ENCODE measurements at places on chromosomes 11 and 22.

DNA sequence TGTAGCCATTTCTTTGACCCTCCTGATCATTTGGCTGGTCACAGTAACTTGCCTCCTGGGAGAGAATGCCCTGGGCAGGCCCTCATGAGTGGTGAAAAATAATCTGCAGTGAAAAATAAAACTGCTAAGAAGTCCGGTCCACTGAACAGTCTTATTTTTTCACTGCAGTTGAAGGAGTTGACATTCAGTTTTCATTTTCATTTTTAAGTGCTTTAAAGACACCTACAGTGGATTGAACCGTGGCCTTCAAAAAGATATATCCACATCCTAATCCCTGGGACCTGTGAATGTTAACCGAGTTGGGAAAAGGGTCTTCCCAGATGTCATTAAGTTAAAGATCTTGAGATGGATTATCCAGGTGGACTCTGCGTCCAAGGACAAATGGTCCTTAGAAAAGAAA lies 153.6 kb upstream of the GRK3 start:
- no peak for DNase-seq

GRCh38 chr11:77187111-77187750 lies 59.2 kb downstream of the MYO7A start:
- DNase-seq = no peak

DNA sequence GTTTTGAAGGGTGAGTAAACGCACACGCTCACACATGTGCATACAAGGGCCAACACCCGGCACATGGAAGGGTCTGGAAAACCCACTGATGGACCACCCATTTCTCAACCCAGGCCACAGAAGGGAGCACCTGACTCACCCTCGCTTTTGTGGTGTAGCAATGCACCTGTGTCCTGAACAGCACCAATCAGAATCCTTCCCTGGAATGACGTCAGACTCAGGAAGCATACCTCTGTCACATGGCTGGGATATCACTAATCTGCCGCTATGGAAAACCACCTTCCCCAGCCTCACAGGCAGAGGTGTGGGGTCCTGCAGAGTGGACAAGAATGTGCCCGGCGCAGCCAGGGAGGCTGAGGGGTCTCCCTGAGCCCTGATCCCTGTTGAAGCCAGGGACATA lies 9.0 kb upstream of the OSM start:
- DNase-seq = no peak

- DNase-seq = no peak
These were observed 455.8 kb downstream of the LRRC4C start for GRCh38 chr11:41003339-41004282.

DNA sequence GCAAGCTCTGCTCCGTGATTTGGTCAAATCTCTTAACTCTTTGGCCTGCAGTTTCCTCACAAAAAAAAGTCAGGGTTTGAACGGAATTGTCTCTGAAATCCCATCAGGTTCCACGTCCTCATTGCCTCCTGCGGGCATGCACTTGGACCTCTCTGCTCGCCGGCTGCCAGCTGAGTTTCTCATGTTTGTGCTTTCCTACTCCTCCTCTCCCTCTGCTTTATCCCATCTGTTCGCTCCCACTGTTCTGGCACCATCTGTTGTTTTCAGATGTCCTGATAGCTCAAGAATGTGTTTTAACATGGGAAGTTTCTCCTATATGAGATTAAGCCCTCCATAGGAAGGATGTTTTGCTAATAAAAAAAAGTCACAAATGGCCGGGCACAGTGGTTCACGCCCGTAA lies 49.4 kb upstream of the ARHGAP42 start:
- DNase-seq = no peak

GRCh38 chr11:112290493-112290850 lies 29.8 kb upstream of the PLET1 start:
- DNase-seq = no peak

DNA sequence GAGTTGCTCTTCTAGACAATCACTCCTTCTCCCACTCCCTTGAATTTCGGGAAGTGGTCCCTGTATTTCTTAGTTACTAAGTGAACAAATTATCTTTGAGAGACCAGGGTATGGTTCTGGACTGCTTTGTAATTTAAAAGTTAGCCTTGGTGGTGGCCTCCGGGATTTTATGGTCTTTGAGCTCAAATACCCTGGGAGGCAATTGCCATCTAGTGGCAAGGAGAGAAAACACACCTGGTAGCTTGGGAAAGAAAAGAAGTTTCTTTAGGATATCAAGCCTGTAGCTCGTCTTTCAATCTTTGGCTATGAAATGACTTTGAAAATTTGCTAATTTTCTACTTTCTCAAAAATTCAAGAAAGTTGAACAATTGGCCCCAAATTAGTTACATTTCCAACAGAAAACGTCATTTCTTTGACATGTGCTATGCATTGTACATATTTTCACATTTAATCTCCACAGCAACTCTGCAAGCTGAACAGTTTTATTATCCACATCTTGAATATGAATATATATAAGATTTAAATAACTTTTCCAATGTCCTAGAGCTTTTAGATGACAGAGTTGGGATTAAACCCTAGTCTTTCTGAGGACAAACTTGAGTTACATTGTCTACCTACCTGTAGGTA lies 39.1 kb downstream of the MMP27 start:
- DNase-seq = no peak

DNA sequence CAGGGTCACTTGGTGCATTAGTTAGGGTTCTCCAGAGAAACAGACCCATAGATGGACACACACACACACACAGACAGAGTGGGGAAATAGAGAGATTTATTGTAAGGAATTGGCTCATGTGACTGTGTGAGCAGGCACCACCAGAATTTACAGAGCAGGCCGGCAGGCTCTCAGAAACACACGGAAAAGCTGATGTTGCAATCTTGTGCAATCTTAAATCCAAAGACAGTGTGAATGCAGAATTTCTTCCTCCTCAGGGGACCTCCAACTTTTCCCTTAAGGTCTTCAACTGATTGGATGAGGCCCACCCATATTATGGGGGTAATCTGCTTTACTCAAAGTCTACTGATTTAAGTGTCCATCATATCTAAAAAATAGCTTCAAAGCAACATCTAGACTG lies 49.8 kb downstream of the APIP start:
- no peak for DNase-seq

DNA sequence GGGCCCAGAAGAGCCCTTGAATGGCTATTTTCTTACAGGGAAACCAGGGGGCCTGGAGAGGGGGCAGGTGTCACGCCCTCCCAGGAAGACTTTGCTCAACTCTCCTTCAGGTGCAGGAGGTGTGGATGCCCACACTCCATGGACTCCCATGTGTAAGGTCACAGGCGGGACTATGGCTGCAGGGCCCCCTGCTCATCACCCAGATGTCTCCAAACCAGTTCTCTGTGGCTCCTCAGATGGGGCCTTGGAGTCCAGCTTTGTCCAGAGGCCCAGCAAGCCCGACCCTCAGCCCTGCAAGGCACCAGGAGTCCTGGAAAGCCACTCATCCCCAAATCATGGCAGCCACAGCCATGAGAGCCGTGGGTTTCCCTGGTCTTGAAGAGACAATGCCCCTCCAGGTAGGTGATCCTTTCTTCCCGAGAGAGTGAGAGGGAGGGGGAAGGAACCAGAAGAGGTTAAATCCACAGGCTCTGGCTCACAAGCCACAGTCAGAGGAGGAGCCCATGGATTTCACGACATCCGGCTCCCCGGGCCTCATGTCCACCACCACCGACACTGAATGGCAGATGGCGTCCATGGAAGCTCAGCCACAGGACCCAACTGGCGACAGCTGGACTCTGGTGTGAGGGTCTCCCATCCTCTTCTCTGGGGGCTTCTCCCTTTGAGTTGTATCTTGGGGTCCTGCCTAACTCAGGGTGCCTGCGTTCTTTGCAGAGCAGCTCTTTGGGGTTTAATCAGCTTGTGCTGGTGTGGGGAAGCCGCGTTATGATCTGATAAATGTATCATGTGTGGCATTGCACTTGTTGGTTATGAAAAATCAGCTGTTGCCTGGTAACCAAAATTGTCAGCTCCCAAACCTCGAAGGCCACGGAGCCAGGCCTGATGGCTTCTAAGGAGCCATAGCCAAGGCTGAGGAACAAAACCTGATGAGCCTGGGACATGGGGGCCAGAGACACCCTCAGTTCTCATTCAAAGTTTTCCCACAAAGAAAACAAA lies 620.4 kb downstream of the BRD1 start:
- no peak for DNase-seq

All from left hindlimb (tissue), 1 donor.